ENCODE measurements at places on chromosomes 6 and 20. TPM values are rescaled to one million over a fixed set of nuclear protein-coding genes. Genes with fewer than 3 reads are reported as not detected.

Gene ALDH8A1
- 1.2 TPM for total RNA-seq

Gene RIN2
- total RNA-seq, result not detected

Gene DNMT3B
- total RNA-seq, result 1.1 TPM

Gene UBE2C
- 113 TPM for total RNA-seq

Gene GJA10
- not detected for total RNA-seq

Gene FAXC
- not detected for total RNA-seq

DNA sequence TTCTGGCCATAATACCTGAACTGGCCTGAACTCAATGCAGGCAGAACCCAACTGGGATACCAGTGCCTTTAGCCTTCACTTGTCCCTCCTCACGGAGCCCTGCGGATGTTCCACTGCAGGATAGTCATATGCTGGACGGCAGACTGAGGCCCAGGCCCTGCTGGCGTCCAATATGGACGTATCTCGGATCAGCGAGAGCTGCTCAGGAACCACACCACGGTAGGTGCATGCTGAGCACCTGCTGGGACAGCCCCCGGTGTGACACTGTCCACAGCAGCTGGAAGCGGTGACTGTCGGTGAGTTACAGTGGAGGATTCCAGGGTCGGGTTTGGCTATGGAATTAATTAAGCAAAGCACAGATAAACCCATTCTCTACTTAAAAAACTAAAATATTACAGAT, 48.7 kb downstream of the PSMG4 start:
- no peak for DNase-seq

- peak; percentile 77 for DNase-seq
Observed at GRCh38 chr6:160028487-160029275, 59.8 kb downstream of the IGF2R start.

DNA sequence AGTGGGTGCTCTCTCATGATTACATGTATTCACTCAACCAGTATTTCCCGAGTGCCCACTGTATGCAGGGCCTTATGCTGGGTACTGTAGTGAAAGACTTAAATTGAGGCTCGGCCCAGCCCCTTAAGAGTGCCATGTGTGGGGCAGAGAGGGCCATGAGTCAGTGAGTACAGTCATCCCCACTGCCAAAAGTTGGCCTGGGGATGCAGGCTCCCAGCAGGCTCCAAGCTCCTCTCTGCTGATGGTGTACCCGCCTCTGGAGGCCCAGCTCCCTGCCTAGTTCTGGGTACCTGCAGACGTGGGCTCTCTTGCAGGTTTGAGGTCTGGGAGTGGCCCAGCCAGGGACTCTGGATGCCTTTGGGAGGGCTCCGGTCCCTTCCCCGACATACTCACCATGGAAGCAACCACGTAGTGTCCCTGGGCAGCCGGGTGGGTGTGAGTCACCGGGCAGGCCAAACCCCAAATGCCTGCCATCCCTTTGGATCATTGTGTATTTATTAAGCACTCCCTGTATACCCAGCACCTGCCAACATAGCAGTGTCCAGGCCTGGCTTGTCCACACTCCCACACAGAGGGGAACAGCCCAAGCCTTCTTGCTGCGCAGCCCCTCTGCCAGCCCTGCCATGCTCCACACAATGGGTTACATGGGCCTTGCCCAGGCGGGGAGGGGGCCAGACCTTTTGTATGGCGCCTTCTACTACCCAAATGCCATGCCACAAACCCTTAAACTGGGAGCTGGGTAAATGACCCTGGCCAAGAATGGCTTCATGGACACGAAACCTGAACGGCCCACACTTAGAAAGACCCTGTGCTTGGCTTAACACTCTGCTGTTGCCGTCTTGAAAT, 153.6 kb downstream of the VEGFA start:
- DNase-seq, result no peak

DNA sequence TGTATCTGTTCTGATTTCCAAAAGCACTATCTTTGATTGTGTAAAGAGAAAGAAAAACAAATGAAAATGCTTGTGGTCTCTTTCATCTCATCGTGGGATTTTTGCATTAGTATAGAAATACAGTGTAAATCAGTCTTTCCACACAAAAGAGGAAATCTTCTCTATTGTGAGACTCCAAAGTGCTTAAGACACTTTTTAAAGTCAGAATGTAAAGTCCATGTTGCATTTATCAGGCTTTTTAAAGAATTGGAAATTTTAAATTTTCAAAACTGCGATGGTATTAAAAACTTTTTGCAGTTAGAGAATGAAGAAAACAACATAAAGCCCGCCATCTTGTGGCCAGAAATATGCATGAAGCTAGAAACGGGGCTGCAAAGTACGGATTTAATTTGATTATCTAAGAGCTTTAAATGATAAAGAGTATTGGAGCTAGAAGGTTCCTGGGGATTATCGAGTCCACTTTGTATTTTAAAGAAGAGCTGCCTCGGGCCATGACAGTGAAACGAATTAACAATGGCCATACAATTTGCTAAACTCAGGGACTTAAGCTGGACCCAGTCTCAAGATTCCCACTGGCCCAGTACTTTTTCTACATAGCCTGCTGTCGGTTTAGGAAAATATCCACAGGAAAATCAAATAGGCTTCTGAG, 339.6 kb downstream of the ARHGAP18 start:
- DNase-seq, result peak; percentile 79

- DNase-seq, result no peak
Observed at GRCh38 chr6:55818482-55818881, 56.9 kb downstream of the BMP5 start.

- DNase-seq, result no peak
Observed at GRCh38 chr20:59173938-59174491, 10.4 kb downstream of the ZNF831 start.

DNA sequence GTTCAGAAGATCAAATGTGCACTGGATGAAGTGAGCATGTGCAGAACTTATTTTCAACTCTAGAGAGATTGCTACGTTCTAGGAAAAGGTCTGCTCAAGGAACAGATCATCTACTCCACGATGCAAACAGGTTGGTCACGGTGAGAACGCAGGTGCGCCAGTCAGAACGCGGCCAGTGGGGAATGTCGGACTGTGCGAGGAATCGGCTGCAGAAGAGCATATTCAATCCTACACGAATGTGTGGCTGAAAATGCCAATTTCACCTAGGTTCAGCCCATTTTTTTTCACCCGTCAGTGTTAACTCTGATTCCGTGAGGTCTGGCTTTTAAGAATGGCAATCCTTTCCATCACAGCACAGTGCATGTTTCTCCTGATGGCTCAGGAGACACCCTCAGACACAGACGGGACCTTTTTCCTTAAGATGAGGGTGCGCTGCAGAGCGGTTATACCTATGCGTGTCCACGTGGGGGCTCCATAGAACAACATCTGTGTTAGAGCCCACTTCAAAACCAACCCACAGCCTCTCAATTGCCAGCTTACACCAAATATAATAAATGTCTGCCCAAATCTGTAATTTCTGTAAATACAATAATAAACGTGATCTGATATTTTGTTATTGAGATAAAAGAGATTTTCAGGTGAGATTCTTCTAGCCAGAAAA, 250.4 kb downstream of the FOXA2 start:
- DNase-seq, result peak; percentile 81

GRCh38 chr6:100593522-100593921, 128.8 kb upstream of the SIM1 start:
- DNase-seq, result no peak

DNA sequence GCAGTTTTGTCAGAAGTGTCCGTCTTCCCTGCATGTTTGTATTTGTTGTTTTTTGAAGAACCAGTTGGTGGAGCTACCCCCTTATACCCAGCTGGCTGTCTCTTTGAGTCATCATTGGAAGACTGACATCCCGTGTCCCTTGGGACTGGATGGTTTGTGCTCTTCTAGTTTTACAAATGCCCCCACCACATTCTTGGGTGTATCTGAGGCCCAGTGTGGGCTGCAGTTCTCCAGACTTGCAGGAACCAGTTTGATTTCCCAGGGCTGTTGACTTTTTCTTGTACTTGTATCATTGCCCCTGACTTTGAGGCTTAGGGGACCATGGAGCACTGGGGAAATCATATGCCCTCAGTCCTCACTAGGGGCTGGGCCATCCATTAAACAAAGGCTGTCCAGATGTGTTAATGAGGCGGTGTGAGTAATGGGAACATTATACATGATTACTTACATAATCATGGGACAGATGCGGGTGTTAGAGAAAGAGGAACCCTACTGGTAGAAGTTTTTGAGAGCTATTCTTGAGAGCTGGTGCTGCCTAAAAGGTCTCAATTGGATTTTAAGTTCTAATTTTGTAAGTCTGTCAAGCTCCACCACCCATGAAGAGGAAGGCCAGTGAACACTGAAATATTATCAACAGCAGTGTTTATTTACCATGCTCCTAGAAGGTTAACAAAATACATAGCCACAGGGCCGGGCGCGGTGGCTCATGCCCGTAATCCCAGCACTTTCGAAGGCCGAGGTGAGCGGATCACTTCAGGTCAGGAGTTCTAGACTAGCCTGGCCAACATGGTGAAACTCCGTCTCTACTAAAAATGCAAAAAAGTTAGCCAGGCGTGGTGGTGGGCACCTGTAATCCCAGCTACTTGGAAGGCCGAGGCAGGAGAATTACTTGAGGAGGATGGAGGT, 8.5 kb downstream of the JARID2 start:
- no peak for DNase-seq

DNA sequence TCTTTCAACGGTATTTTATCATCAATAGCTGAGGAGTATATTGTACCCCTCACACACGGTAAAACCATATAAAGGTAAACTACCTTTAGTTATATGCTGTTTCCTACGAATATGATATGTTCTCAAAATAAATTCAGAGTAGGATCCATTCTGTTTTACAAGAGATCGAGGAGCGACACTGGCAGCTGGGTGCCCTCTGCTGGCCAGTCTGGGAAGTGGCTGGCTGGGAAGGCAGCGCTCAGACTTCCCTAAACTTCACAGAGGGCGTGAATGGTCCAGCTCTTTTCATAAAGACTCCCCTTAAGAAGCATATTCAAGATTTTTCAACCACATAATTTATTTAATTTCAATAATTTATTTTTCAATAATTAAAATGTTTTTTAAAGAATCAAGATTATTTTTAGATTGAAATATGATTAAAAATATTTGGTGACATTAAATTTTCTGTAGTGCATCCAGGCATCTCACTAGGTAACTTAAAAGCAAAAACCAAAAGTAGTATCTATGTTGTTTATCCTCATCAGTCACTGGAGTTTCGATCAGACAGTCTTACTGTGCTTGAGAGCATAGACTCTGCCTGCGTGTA, 187.5 kb upstream of the PDE10A start:
- peak; percentile 87 for DNase-seq

DNA sequence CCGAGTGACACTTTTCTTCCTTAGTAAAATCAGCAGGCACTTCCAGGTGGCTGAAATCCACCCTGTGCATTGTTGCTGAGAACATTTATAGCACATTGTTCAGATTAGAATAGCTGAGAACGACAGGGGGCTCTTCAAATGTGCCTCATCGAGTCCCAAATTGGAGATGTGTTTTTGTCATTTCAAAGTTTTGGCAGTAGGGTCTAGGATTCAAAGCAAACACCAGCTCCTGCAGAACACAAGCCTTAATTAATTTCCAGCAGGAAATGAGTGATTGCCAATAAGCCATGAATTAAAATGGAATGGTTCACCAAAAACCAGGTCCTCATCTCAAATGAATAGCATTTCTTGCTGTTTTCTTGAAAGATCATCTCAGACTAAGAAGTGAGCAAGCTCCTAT, 171.6 kb downstream of the PLCB1 start:
- no peak for DNase-seq

- DNase-seq, result no peak
Observed at GRCh38 chr20:38435555-38435939, 419 bp upstream of the SNHG17 start.

DNA sequence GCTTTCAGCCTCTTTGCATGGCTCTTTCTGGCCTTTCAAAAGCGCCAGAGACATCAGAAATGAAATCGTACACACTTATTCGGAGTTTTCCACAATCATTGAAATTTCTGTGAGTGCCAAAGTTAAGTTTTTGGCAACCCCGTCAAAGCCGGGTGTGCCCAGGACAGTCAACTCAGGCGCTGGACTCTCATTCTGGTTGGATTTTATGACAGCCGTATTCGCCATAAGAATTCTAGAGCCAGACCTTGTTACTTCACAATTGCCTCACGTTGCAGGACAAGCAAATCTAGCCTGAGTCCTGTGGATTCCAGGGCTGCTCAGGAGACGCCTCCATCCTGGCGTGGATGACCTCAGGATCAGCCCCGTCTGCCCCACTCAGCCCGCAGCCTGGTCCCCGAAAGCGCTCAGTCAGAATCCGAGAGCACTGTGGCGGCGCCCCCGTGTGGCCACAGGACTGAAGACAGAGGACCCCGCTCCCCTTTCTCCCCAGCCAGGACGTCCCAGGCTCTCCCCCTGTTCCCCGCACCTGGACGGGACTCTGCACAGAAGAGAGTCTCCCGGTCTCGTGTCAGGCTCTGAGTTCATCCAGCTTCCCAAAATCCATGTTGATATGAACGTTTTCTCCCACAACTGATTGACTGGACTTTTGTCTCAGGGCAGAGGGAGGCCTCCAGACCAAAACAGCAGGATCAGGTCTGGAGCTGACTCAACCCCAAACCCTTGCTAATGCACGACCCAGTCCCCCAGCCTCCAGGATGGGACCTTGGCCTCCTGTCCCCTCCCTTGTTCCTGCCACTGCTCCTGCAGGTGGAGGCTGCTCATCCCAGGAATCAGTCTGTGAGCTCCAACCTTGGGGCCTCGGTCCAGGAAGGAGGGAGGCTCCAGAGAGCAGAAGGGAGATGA, 38.2 kb downstream of the MICA start:
- DNase-seq, result peak; percentile 95

DNA sequence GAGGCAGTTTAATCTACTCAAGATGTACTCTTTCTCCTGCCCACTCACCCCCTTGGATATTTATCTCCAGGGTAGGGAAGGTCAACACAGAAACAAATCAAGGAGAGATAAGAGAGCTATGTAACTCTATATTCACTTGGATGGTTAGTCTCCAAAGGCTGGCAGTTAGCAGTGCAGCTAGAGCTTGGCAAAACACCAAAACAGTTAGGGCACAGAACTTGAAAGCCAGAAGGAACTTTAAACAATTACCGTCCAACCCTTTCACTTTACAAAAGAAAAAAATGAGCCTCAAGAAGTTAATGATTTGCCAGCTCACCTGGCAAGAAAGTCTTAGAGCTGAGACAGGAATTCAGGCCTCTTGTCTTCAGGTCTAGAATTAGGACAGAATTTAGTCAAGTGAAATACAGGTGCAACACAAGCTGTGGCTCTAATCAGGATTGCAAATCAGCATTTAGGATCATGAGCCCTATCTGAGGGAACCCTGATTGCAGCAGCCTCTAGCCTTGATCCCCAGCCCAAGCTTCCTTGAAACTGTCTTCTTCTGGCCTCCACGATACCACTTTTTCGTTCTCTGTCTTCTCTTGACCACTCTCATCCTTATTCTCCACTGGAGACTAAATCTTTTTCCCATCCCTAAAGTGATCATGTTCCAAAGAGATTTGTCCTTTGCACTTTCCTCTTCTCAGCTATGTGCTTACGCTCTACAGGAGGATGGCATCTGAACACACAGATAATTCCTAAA, 14.9 kb downstream of the NEDD9 start:
- no peak for DNase-seq

- DNase-seq, result no peak
Observed at GRCh38 chr6:33467091-33467490, 12.7 kb downstream of the ZBTB9 start.

Data from activated CD4-positive, alpha-beta T cell treated with anti-CD3 and anti-CD28 coated beads, Interleukin-2, amount 10 ng/mL, durations not matched to agents 24 days and 14 days (primary cell).